Peyer's patch (tissue), 4 donors: ENCODE measurements at places on chromosomes 13 and 19. TPM values are rescaled to one million over a fixed set of nuclear protein-coding genes. Genes with fewer than 3 reads are reported as not detected.

The MIA gene
- not detected for total RNA-seq

The SIRT2 gene
- 90.9 TPM for total RNA-seq

The FFAR3 gene
- total RNA-seq: not detected

The SHANK1 gene
- 1.3 TPM for total RNA-seq

The ACOD1 gene
- total RNA-seq: not detected

DNA sequence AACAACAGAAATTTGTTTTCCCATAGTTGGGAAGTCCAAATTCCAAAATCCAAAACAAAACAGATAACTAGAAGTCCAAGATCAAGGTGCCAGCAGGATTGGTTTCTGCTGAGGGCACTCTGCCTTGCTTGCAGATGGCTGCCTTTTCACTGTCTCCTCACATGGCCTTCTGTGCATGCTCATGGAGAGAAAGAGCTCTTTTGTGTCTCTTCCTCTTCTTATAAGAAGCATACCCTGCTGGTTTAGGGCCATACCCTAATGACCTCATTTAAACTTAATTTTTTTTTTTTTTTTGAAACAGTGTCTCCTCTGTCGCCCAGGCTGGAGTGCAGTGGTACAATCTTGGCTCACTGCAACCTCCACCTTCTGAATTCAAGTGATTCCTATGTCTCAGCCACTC is 1974.1 kb upstream of the PCDH20 start:
- DNase-seq: no peak

- no peak for DNase-seq
Measured at GRCh38 chr13:69948016-69948415, 159.6 kb upstream of the ATXN8OS start.

GRCh38 chr13:56864451-56864850 is 276.3 kb upstream of the PRR20A start:
- DNase-seq: no peak

GRCh38 chr19:19321141-19321577 is 530 bp downstream of the MAU2 start:
- no peak for DNase-seq

- no peak for DNase-seq
Measured at GRCh38 chr19:11745869-11746268, 7.1 kb upstream of the ZNF823 start.
